Prostate gland (tissue), 2 donors: ENCODE measurements at places on chromosomes 11 and 22. TPM values are rescaled to one million over a fixed set of nuclear protein-coding genes. Genes with fewer than 3 reads are reported as not detected.

LIMK2 gene
- 92.1 TPM for total RNA-seq

LMO2 gene
- total RNA-seq = 11.4 TPM

- no peak for DNase-seq
These were observed 11.4 kb downstream of the FEN1 start for GRCh38 chr11:61803889-61804647.

- DNase-seq = no peak
These were observed 144.5 kb downstream of the UVRAG start for GRCh38 chr11:75959540-75959939.

GRCh38 chr11:93775289-93775688 lies 8.8 kb upstream of the MED17 start:
- no peak for DNase-seq

GRCh38 chr11:71194710-71195109 lies 57.7 kb downstream of the SHANK2 start:
- DNase-seq = no peak

DNA sequence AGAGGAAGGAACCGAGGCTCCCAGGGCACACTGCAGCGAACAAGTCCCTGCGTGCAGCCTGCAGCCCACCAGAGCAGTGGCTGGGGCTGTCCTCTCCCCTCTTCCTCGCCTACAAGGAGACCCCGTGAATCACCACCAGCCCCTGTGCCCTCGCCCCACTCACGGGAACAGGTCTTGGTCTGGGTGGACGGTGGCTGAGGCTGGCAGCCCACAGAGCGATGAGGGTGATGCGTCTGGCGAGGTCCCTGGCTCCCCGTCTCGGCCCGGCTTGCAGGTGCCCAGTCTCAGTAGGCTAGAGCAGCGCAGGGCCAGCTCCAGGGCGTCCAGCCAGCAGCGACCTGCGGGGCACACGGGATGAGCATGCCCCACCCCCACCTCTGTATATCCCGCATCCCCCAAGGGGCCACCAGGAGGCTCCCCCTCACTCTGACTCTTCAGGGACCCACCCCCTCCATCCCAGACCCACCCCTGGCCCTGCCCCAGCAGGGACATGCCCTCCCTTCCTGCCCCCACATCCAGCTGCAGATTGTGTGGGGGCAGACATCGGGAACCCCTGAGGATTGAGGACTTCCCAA lies 50.5 kb upstream of the CARS1 start:
- DNase-seq = no peak

GRCh38 chr11:121615501-121615900 lies 162.7 kb upstream of the SORL1-AS1 start:
- no peak for DNase-seq

- DNase-seq = no peak
These were observed 92.5 kb downstream of the DSCAML1 start for GRCh38 chr11:117704395-117705100.

- DNase-seq = no peak
These were observed 6.0 kb upstream of the MCM5 start for GRCh38 chr22:35394011-35394312.

GRCh38 chr11:29214833-29215232 lies 802.0 kb downstream of the KCNA4 start:
- no peak for DNase-seq
